Left colon (tissue), 2 donors: ENCODE measurements at places on chromosomes 12 and 14. TPM values are rescaled to one million over a fixed set of nuclear protein-coding genes. Genes with fewer than 3 reads are reported as not detected.

DNA sequence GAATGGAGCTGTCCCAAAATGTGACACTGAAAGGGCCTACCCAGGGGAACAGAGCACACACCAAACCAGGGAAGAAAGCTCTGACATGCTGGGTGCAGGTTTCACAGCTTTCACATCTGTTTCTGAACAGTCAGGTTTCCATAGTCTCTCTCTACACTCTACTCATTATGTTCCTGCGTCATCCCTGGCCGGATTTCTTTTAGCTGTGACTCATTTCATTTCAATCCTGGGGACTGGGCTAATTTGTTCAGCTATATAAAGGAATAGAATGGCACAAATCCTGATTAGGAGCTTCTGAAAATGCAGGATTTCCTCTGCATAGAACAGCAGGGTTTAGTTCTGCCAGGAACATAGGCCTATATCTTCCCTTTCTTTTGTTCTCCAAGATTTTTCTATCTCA is 649.8 kb downstream of the RPS29 start:
- no peak for DNase-seq

GRCh38 chr12:60269611-60270269 is 673.9 kb downstream of the SLC16A7 start:
- DNase-seq: no peak

- DNase-seq: no peak
Measured at GRCh38 chr12:131153016-131153415, 199.3 kb downstream of the ADGRD1 start.

- DNase-seq: no peak
Measured at GRCh38 chr12:18421867-18422266, 160.5 kb downstream of the PIK3C2G start.

DNA sequence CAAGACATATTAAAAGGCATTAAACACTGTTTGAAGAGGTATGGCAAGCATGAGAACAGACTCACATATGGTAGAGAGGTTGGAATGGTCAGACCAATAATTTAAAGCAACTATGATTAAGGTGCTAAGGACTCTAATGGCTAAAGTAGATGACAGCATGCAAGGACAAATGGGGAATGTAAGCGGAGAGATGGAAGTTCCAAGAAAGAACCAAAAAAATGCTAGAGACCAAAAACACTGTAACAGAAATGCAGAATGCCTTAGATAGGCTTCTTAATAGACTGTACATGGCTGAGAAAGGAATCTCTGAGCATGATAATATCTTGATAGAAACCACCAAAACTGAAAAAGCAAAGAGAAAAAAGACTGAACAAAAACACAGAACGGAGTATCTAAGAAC is 77.4 kb downstream of the RIN3 start:
- no peak for DNase-seq

DNA sequence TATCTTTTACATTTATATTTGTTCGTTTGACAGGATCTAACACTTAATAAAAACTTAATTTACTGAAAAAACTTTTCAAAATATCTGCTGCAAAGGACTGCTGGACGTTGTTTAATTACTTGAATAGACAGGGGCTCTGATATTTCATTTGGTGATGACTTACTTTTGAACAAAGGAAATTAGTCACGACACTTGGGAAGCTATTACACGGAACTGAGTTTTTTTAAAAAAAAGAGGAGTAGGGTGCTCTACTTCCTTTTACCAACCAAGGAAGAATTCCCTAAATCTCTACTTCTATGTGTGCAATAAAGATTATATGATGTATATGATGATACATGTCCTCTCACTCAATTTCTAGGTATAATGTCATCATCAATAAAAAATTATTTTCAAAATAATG is 4.7 kb downstream of the FGD6 start:
- no peak for DNase-seq

- DNase-seq: no peak
Measured at GRCh38 chr12:44334347-44334746, 498.5 kb downstream of the TMEM117 start.

GRCh38 chr14:87705439-87705896 is 287.5 kb downstream of the GALC start:
- DNase-seq: no peak

- DNase-seq: no peak
Measured at GRCh38 chr12:30525171-30525570, 170.5 kb downstream of the IPO8 start.

DNA sequence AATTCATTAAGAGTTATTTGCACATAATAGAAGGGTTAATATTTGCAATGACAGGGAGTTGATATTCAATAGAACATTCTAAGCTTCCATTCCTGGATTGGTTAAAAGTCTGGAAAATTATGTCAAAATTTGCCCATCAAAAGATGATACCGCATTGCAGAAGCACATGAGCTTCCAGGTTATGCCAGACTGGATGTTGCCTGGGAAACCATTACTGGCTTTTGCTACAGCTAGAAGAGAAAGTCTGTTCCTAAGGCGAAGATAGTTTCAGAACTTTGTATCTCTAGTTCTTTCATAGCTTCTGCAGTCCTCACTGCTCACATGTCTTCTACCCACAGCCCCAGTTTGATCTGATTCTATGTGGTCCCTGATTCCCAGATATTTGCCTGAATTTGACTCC is 122.4 kb upstream of the AMIGO2 start:
- no peak for DNase-seq

DNA sequence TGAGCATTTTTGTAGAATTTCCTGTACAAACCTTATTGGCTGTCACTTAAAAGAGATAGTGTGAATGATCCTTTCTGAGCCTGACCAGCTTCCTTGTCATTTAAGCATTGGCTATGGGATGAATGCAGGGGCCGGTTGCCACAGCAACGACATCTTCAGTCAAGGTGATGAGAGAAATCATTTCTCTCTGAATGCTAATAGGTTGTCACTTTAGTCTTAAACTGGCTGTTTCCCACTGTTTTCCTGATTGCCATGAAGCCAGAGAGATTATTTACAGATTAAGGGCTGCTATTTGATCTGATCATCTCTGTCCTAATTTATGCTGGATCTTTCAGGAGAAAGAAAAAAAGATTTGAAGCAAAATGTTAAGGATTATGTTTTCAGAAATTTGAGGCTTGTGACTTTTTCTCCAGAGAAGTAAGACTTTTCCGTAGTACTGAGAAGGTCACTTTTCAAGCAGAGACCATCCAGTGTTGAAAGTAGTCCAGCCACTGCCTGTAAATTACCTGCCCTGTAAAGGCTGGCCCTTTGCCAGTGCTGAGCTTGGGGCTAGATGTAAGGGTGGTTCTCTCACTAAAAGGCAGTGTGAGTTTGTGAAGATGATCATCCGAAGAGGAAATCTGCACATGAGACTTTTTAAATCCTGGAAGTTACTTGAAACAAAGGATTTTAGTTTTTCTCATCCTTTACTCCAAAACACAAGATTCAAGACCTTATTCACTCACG is 235.6 kb downstream of the DACT1 start:
- no peak for DNase-seq

GRCh38 chr12:4506430-4506829 is 32.3 kb upstream of the RAD51AP1 start:
- no peak for DNase-seq

GRCh38 chr12:32134101-32134888 is 27.6 kb downstream of the BICD1 start:
- no peak for DNase-seq

- no peak for DNase-seq
Measured at GRCh38 chr12:132638541-132639408, 20.2 kb downstream of the P2RX2 start.

GRCh38 chr14:103136388-103137271 is 13.4 kb downstream of the TNFAIP2 start:
- DNase-seq: no peak

DNA sequence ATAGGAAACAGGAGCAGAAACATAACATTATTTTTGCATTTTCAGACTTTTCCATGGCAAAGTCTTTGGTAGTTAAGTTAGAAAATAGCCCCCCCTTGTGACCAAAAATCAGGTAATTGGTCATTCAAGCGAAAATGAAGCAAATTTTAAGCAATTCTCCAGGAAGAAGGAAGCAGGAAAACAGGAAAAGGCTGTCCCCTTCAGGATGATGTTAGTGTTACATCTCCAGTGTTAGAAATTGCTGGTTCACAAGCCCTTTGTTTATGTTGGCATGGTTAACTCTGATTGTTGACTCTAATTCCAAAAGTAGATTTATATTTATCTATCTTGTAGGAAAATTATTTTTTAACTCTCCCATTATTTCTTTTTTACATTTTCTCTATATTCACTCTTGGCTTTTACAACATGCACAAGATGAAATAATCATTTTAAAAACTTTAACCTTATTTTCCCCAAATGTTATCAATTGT is 18.8 kb upstream of the GAS2L3 start:
- DNase-seq: no peak

- DNase-seq: no peak
Measured at GRCh38 chr12:99444859-99445316, 202.7 kb upstream of the GARIN6 start.

GRCh38 chr14:53929871-53930715 is 26.5 kb downstream of the BMP4 start:
- no peak for DNase-seq

DNA sequence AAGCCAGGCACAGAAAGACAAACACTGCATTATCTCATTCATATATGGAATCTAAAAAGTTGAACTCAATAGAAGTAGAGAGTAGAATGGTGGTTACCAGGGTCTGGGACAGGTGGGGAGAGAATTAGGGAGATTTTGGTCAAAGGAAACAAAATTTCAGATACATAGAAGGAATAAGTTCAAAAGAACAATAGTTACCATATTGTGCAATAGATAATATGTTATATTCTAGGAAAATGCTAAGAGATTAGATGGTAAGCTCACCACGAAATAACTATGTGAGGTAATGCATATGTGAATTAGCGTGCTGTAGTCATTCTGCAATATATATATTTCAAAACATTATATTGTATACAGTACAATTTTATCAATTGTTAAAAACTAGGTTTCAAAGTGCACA is 442.5 kb downstream of the KCNH5 start:
- no peak for DNase-seq

DNA sequence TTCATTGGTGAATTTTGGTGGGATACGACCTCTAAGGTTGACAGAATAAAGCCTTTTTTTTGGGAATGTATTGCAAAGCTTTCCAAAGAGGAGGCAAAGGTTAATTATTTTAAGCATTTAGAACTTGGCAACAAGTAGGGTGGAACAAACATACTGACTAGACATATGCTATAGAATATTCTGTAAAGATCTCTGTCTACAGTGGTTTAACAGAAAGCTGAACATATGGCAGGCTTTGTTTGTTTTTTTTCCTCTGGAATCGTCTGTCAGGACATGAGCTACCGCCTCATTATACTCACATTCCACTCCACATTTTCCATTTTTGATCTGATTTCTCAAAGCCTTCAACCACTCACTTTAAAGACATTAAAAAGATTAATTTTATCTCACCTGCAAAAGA is 153.4 kb upstream of the PELI2 start:
- DNase-seq: no peak

DNA sequence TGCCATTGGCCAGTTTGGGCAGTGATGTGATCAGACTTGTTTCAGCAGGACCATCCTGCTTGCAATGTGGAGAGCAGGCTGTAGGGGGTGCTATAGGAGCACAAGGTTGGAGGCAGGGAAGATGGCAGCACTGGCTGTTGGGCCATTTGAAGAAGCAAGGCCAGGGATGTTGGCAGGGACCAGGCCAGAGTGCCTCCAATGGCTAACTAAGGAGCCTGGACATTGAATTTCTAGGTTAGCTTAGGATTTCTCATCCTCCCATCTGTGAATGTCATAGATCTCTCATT is 23.5 kb downstream of the FGF23 start:
- no peak for DNase-seq

DNA sequence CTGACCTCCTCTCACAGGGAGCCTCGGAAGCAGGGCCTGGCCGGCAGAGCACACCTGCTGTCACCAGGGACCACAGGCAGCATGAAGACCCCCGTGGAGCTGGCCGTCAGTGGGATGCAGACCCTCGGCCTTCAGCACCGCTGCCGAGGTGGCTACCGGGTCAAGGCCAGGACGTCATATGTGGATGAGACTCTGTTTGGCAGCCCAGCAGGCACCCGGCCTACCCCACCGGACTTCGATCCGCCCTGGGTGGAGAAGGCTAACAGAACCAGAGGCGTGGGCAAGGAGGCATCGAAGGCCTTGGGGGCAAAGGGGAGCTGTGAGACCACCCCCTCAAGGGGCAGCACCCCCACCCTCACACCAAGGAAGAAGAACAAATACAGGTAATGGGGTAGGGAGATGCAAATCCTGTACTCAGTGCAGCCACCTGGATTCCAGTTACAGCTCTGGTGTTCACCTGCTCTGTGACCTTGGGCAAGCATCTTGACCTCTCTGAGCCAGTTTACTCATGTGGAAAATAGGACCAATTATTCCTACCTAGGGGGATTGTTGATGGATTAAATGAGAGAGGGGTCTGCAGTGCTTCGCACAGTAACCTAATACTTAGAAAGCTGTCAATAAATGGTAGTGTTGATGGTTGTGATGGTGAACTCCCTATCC is 1.3 kb downstream of the RITA1 start:
- peak; percentile 40 for DNase-seq

- no peak for DNase-seq
Measured at GRCh38 chr14:25050269-25051150, 563 bp upstream of the STXBP6 start.

DNA sequence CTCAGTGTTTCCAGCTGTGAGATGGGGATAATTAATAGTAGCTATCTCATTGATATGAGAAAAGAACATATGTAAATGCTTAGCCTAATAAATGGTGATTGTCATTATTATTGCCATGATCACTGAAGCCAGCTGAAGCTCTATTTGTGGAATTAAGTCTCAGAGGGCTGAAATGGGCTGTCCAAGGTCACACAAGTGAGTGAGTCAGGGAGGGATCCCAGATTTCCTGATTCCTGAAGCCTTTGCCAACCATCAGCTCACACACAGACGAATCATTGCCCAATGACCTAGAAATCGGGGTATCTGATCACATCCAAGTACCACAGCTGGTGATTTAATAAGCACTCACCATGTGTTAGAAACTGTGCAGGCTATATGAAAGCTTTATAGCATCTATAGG is 21.6 kb upstream of the TMEM229B start:
- DNase-seq: no peak

VRTN gene
- total RNA-seq: not detected

ASB2 gene
- total RNA-seq: 1.5 TPM

SPIC gene
- total RNA-seq: not detected

TAS2R30 gene
- total RNA-seq: 4.0 TPM

BICDL1 gene
- 6.6 TPM for total RNA-seq

FGF6 gene
- not detected for total RNA-seq

TPH2 gene
- not detected for total RNA-seq

KRT6B gene
- total RNA-seq: not detected

DNAAF2 gene
- total RNA-seq: 13.5 TPM

ENDOU gene
- not detected for total RNA-seq

KLRC4 gene
- 0.46 TPM for total RNA-seq

INHBC gene
- not detected for total RNA-seq

CCDC184 gene
- 0.50 TPM for total RNA-seq

PDZRN4 gene
- 3.5 TPM for total RNA-seq

FOXG1 gene
- total RNA-seq: not detected
